Left forelimb (tissue), 1 donor: ENCODE measurements at places on chromosomes 3 and 15.

GRCh38 chr15:40721701-40722100 lies 26.7 kb downstream of the RAD51 start:
- no peak for DNase-seq

- DNase-seq, result no peak
These were observed 68.7 kb upstream of the ATP10A start for GRCh38 chr15:25931851-25932250.

DNA sequence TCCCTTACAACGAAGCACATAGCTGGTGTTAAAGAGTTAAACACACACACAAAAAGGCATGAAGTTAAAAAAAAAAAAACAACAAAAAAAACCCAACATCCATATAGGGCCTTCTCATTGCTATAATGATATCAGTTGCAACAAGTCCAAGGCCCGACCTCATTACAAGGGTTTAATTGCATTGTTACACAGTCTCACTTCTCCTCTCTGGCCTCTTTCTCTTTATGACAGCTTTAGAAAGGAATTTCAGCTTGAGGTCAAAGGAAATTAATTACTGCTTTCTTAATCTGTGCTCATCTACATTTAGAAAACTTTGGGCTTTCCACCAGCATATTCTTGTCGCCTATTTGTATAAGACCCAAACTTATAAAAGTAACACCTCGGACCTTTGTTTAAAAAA lies 342.1 kb downstream of the NR2F2 start:
- DNase-seq, result no peak

DNA sequence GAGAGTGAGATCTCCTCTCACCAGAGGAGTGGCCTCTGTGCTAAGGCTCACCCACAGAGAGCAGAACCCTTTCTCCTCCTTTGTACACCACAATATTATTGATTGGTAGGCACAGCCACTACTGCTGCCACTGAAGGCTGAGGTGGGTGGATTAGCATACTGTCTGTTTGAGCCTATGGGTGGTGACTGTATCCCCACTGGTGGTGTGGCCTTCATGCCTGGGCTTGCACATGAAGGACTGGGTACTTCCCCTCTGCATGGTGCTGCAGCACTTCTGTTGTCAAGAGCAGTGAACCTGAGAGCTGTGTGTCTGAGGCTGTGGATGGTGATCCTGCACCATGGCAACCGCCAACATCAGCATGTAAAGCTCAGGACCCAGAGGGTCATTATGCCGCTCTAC lies 35.7 kb upstream of the NECTIN3 start:
- no peak for DNase-seq

GRCh38 chr15:59185725-59186124 lies 20.9 kb upstream of the LDHAL6B start:
- no peak for DNase-seq

DNA sequence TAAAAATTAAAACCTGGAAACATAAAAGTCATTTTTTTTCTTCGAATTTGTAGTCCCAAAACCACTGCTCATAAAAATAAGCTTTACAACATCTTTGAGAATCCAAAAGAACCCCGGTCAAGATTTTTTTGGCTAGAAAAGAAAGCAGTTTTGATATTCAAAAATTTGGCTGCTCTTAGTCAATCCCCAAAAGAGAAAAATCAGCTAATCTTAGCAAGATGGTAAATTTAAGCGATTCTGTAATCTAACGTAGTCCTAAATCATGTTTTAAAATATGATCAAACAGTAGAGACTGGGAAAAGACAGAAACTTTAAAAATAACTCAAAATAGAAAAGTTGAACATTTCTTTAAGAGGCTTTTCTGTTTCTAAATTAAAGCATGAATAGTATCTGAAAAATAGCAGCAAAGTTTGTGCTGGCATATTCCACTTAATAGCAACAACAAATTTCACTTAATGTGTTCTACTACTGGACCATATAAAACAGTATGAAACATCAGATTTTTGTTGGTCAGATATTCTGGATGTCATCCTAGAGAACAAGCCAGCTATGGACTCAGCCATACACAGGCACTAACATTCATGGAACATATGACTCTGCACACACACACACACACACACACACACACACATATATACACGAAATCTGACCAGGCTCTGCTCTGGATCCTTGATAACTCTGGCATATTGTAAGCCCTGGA lies 19.1 kb upstream of the NR2F2 start:
- DNase-seq, result no peak

- DNase-seq, result no peak
These were observed 32.6 kb upstream of the NANOGP8 start for GRCh38 chr15:35117543-35118265.

DNA sequence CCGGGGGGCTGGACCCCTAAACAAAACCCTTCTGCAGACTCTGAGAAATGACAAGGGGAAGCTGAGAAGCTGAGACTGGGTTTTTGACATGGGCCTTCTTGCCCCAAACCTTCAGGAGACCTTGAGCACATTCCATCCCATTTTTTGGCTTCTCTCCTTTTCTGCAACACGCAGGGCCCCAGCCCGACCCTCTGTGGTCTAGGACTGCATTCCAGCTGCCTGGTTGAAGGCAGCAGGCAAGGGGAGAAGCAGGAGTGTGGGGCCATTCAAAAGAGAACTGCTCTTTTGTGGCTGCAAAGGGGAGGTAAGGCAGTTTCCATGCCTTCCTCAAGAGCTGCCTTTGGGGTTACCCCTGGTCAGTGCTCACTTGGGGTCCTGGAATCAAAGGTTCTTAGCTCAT lies 263.0 kb downstream of the TLE3 start:
- no peak for DNase-seq

GRCh38 chr3:22122567-22122966 lies 371.6 kb upstream of the ZNF385D start:
- DNase-seq, result no peak

- no peak for DNase-seq
These were observed 38.9 kb downstream of the RBMS3 start for GRCh38 chr3:29319798-29320197.

DNA sequence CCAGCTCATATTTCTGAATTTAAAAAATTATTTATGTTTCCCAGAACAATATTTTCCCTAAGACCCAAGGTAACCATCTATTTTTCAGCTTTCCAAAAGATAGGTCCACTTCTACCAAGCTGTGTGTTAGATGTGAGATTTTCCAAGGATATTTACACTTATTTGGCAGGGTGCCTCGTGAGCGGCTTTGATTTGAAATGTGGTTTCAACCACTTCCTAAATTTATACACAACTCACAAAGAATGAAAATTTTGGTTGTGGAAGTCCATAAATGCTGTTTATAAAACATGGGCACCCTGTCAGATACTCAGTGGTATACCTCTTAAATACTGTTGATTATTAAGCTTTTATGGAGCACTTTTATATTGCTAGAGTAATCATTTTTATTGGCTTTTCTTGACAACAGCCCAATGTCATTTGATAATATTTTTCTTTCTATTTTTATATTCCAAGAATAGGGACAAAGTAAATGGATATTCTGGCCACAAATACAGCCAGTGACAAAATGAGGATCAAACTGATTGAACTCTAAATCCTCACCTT lies 57.6 kb downstream of the GAP43 start:
- no peak for DNase-seq

- no peak for DNase-seq
These were observed 185.2 kb upstream of the ARL6 start for GRCh38 chr3:97579365-97579764.

DNA sequence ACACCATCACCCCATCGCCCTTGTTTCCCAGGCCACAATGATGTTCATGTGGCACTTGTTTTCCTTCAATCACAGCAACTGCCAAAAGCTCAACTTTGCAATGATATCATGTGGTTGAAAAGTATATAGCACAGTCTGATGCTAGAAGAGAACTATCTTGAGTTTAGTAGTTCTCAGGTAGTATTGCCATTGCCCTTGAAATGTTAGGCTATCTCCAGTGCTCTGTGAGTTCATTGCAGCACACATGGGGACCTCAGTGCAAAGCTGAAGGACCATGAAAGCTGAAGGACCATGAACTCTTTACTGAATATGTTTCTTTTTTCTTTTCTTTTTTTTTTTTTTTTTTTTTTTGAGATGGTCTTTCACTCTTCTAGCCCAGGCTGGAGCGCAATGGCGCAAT lies 35.9 kb upstream of the SAMMSON start:
- DNase-seq, result no peak

DNA sequence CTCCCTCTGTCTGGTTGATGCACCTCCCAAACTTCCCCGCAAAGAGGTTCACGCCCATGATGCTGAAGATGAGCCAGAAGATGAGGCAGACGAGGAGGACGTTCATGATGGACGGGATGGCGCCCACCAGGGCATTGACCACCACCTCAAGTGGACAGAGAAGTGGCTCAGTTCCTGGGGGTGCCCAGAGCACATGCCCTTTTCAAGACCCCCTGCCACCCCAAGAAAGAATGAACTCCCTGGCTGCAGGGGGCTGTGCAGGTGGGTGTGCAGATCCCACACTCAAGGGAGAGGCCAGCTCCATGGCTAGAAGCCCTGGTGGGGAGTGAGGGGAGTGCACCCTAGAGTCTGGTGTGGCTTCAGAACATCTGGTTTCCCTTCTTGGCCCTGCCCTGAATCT lies 64.1 kb downstream of the EXOG start:
- no peak for DNase-seq

DNA sequence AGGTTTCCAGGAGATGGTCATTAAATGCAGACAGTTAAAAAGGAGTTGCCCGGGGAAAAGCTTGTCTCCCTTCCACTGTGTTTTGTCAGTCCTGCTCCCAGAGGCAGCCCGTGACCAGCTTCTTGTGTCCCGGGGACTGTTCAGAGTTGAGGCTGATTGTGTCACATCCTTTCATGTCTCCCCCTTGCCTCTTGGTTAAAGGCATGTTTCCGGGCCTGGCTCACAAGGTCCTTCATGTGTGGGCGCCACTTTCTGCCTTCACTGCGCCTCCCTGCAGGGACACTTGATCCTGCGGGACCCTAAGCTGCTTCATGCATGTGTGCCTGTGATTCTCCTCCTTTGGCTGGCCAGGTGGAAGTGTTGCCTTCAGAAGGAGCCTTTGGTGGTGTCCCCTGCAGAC lies 9.2 kb downstream of the CHCHD6 start:
- no peak for DNase-seq

DNA sequence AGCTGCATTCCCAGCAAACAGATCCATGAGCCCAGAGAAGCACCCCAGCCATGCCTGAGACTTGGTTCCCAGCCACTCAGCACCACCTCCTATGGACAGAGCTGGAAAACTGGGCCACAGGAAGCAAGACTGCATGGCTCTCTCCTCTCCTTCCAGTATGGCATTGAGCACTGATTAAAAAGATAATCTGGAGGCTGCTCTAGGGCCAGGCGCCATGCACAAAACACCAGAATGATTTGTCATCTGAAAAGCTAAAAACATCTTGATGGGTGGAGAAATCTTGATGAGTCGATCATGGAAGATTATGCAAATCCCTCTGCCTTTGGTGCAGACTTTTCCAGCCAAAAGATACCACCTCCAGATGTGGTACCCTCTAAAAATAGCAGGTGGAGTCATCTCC lies 62.7 kb upstream of the MRPS22 start:
- no peak for DNase-seq

DNA sequence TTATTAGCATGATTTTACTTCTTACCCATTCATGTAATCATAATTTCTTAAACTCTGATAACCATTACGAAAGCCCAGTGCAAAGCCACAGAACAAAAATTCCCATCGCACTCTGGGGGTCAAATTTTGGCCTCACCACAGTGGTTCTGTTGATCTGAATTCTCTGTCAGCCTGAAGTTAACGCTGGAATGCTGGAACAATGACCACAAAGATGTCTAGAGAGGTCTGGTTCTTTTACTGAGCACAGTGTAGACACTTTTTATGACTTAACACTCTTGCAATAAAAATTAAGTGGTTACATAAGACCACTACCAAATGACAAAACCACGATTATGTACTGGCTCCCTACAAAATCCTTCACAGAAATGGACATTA lies 94.7 kb downstream of the PDZRN3 start:
- DNase-seq, result no peak

DNA sequence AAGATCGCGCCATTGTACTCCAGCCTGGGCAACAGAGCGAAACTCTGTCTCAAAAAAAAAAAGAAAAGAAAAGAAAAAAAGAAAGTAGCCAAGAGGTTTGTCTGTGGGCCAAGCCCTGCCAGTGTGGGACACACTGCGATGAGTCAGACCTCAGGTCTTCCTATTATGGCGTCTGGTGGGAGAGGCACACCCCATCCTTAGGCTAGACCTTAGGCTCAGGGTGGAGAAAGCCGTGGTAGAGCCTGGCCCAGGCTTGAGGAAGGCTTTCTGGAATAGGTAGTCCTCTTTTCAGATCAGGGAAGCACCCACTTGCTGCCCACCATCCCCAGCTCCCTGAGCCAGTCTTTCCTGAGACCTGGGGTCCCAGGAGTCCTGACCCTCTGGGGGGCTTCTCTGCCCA lies 6.0 kb downstream of the HEMK1 start:
- no peak for DNase-seq

GRCh38 chr15:75583701-75584100 lies 4.6 kb upstream of the PTPN9 start:
- DNase-seq, result no peak

DNA sequence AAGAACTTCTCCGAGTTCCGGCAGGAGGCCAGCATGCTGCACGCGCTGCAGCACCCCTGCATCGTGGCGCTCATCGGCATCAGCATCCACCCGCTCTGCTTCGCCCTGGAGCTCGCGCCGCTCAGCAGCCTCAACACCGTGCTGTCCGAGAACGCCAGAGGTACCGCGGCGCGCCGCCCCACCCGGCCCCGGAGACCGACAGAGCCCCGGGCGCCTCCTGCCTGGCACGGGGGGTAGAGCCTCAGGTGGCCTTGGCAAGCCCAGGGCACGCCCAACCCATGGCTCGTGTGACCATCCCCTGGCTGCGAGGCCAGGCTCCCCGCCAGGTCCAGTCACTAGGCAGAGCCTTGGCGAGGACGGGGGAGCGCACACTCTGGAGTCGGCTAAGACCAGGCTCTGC lies 134.1 kb downstream of the LRRK1 start:
- peak; percentile 56 for DNase-seq

DNA sequence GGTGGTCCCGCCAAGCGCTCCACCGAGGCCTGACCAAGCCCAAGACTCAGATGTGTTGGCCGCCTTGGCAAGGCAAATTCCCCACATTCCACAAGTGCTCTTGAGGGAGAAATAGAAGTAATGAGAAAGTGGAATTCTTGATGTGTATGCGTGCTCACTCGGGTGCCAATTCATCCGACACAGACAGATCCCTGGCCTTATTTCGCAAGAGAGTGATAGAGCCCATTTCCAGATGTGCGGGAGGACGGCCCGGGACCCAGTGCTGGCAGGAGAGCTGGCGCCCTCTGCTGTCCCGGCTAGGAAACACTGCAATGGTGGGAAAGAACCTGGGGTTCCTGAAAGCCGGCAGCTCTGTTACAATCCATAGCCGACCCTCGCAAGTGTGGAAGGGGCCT lies 76.0 kb downstream of the HMG20A start:
- peak; percentile 92 for DNase-seq

DNA sequence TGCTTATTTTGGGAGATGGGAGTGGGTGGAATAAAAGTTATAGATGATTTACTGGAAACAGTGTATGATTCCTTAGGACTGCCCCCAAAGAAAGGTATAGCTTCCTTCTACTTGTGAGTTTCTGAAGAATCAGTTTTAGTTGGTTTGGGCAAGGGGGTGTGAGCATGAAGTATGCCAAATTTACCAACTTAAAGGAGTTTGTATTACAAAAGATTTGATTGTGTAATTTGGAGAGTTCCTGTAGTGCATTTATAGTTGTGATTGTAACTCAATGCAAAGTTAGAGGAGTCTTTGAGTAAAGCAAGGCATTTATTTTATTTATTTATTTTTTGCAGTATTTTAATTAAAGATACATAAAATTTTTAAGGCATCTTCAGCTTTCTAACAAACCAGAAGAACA lies 42.8 kb downstream of the TSC22D2 start:
- no peak for DNase-seq

- no peak for DNase-seq
These were observed 267.8 kb upstream of the CNTN4 start for GRCh38 chr3:1830851-1831250.
